ENCODE measurements at places on chromosomes 6 and 20.

DNA sequence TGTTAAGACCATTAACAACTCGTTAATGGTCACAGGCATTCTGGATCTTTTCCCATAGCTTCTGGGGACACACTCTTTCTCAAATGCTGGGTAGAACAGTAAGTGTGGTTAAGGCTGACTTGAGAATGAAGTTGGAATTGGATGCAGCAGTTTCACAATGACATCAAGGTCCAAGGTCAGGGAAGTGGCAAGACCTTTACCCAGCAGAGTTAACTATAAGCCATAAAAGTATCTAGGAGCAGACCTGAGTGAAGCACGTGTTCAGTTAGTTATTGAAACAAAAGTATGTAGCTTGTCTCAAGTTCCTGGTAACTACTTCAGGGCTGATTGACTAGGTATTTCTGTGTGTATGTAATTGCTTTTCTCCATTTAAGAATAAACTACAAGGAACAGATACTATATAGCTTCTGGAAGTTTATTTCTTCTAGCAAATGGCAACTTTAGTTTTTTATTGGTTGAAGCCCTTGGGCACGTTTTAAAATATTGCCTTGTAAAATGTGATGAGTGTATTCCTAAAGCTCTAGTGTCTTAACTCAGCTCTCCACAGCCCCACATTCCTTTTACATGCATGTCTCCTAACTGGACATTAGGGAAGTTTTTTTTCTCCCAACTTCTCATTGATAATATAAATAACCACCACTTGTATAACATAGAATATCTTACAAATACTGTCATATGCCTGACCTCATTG is 479.0 kb upstream of the CITED2 start:
- DNase-seq: no peak

DNA sequence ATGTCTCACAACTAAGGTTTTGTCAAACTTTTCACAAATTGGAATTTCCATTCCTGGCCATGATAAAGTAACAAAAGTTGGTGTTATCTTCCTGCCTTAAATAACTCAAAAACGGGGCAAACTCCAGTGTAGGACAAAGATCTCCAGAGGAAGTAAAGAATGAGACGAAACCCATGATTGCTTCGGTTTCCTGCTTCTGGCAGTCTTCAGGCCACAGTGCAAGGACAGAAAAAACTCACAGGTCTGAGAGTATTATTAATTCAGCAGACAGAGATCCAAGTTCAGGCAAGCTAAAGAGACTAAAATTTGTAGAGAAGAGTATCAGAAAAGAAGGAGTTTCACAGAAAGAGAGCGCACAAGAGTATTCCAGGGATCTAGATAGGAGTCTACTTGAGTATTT is 64.8 kb upstream of the RCAN2 start:
- no peak for DNase-seq

GRCh38 chr20:3697588-3698305 is 14.7 kb downstream of the SIGLEC1 start:
- DNase-seq: no peak

DNA sequence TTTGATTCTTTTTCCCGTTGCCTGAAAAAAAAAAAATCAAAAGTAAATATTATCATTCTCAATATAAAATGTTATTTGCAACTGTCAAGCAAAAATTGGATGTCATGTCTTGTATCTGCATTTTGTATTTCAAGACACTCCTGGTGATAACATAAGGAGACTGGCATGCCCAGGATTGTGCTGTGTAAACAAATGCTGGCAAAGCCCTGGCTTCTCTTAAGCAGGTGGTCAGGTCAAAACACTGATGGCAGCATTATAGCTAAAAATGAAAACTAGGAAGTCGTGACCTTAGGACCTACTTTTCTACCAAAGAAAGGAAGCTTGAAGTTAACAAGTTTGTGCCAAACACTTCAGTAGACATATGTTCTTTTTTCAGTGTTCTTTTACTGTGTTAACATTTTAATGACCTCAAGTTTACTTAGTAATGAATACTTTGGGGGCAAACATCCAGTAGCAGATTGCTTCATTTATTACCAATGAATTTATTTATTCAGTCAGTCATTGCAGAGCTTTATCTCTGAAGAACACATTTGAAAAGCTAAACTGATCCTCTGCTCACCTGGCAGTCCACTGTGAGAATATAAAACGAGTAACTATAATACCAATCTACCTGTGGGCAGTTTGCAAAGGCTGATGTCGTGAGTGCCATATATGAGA is 243.1 kb upstream of the FLRT3 start:
- no peak for DNase-seq

DNA sequence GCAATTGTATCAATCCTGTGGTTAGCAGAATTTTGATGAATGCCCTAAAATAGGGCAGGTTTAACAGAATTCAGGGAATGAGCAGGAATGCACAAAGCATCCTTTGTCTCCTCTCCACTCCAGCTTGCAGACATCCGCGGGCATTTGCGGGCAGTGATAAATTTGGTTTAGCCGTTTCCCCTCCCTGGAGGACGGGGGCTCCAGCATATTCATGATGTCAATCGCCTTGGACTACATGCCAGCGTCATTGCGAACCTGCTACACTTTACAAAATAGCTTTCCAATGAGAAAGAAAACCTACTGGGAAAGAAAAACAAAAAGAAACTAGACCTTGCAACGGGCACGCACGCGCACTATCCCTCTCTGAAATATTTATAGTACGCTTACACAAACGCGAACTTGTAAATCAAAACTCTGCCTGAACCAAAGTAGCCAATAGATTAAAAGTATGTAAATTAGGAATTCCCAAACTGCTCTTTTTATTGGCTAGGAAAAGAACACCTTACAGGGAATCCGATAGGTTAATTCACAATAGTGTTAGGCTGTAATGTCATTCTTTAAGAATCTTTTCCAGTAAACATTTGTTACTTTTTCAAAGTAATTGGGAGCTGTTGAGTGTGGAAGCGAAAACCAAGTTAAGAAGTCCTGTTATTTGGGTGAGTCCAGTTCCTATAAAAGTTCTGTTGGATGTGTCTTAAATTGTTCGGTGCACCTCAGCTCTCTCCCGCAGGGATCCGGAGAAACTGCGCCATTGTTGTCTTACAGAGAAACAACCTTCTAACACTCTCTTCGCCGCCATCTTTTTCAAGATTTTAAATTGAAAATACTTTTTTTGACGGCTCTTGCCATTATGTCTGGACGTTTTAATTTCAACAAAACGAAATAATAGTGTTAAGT is 136.7 kb downstream of the HFE start:
- DNase-seq: no peak

DNA sequence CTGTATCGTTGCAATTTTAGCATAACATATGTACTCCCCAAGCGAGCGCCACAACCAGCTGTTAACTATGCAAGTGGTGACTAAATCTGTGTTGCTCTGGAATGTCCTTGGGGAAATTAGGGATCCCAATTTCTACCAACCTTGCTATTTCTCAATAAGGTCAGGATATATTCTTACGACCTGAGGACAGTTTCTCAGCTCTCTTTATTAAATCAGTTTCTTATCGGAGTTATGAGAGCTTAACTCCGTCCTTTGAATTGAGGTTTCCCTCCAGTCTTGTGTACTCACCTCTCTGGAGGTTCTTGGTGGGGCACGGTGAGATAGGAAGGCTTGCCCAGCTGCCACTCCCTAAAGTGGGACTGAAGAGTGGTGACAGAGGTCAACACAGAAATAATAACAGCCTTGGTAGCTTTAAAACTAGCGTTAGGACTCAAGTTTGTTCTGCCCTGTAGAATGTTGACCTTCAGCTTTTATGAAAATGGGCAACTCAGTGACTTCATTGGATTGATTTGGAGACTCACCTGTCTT is 694 bp downstream of the MRPS18B start:
- no peak for DNase-seq

- no peak for DNase-seq
Observed at GRCh38 chr6:125957845-125958244, 1.3 kb downstream of the HINT3 start.

DNA sequence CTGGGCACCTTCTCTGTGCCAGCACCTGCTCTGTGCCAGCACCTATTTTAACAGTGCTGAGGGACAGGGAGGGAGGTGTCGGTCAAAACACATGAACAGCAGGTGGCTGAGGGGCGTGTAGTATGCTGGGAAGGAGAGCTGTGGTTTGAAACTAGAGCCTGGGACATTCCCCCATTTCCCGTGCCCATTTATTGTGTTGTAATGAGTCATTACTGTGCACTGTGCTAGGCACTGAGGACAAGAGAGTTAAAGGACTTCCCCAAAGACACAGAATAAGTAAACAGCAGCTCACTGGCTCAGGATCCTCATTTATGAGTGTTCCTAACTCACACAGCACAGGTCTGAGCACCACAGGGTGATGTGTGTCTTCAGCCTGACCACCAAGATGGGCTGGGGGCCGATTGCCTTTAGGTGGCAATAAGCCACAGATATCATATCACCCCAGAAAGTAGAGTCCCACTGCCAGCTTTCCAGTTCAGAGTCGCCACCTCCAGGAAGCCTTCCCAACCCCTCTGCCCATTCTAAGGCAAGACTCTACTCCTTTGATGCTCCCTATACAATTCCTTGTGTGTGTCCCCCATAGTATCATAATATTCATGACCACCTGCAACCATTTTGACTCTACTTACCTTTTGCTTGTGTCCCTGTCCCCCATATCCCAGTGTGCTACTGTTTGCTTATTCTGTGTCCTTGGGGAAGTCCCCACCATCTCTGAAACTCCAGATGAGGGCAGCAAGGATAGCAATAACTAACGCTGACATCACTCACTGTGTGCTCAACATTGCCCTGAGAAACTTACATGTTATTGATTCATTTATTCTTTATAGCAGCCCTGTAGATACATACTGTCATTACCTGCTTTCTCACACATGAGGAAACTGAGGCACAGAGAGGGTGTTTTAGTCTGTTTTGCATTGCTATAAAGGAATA is 87.3 kb downstream of the TOX2 start:
- DNase-seq: no peak

GRCh38 chr6:3811191-3811590 is 38.0 kb upstream of the FAM50B start:
- DNase-seq: no peak

DNA sequence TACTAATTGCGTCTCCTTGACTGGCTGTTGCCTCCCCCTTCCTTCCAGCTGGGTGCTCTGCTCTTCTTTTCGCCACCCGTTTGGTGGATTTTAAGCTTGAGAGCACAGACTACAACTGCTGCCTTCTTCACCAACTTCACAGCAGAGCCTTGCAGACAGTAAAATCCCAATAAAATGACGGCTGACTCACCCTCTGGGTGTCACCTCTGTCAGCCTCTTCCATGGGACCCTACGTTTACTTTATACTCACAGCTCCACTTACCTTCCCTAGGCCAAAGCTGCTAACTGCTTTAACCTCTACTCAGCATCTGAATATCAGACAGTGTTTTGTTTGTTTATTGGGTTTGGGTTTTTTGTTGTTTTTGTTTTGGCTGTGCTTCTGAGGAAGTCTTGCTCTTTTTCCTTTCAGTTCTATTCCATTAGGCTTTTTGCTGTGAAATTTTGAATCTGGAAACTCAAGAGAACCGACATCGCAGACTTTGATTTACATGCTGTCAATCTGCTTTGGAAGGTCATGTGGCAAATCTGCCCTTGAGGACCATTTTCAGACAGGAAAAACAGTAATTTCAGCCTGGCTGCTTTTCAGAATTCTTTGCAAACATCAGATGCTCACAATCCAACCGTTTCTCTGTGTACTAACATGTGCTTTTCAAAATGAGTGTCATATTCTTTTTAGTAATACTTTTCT is 2.4 kb downstream of the AGPAT4 start:
- DNase-seq: no peak

DNA sequence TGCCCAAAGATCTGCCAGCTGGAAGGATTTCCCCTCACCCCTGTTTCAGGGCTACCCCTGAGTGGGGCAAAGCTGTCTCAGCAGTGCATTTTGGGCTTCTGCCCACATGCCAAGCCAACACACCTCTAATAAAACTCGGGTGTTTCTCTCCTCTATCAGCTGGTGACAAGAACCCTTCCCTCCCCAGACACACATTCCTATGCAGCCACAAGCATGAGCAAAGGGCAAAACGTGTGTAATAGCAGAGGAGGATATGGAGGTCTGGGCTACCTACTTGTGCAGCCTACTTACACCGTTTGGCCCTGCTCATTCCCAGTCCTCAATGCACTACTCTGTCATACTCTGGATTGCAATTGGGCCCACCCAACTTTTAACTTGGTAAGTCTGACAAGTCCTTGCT is 101.3 kb downstream of the IYD start:
- no peak for DNase-seq

All from stimulated activated CD4-positive, alpha-beta T cell treated with anti-CD3 and anti-CD28 coated beads, Interleukin-1b, Interleukin-23, amount 100 ng/mL, for 1 hour (primary cell).